Right hindlimb (tissue), 1 donor: ENCODE measurements at places on chromosomes 12 and 14.

DNA sequence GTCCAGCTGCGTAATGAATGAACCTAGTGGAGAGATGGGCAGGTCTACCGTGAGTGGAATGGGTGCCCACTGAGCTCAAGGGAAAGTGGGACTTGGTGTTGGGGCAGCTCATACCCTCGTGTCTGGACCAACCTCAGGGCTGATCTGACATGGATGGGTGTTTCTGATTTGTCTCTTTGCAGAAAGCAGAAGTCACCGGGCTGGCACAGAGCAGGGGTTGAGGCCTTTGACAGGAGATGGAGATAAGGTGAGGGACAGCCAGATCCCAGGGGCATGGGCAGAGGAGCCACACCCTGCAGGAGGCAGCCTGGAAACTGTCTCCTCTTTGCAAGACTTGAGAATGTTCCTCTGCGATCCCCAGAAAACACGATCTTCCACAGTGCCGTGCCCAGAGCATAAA, 20.9 kb upstream of the PPP1CC start:
- no peak for DNase-seq

- DNase-seq: no peak
Observed at GRCh38 chr12:104586351-104586919, 129.7 kb downstream of the CHST11 start.

DNA sequence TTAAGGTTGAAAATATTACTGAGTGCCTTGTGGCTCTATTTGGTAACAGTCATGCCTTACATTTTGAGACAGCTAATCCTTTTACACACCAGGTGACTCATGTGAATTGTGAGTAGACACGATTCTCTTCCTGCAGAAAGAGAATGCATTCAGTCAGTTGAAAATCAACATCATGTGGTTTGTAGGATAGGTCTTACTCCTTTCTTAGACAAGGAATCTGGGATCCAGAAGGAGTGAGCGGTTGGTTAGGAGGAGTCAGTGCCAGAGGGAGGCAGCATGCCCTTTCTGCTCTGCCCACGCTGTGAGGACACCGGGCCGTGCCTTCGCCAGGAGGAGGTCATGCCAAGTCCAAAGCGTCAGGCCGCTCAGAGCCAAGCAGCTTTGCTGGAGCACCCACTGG, 47.6 kb downstream of the TRAF3 start:
- DNase-seq: no peak

GRCh38 chr12:30437044-30437443, 258.6 kb downstream of the IPO8 start:
- no peak for DNase-seq

DNA sequence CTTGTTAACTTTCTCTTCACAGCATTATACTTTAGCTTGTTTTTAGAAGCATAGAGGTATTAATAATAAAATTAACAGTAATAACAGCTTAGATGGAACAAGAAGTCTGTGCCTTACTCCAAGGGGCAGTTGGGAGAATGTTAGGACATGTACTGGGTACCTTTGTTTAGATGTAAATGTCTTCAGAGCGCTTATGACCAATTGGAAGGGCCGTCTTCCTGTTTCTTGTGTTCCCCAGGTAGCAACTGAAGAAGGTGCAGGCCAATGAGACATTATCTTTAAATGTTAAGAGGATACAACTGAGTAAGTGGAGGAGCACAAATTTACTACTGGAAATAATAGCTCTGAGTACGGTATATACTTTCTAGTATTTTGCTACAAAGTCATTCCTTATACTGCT, 180.9 kb upstream of the SYT1 start:
- no peak for DNase-seq

DNA sequence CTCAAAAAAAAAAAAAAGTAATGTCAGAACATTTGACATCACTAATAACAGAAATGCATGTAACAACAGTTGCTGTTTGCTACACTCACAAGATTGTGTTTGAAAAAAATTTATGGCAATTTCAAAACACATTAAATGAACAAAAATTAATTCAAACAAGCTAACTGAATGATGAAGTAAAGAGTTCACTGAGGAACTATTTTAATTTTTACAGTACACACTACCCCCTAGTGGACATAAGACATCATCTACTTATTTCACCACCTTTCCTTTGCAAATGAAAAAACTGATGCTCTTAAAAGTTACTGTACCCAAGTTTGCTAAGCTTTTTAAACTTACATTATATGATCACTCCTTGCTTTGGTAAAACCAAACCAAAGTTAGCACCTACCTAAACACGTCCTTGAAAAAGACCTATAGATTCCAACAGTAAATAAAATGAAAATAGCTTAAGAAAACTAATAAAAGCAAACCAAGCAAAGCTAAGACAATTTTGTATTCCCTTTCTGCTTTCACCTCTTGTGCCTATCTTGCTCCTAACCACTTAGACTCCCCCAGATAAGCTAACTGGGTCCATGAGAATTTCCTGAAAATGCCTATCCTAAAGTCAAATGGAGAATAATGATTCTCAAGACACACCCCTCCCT, 22.2 kb downstream of the UBE2N start:
- no peak for DNase-seq

GRCh38 chr12:119710374-119710964, 42.5 kb downstream of the PRKAB1 start:
- DNase-seq: no peak

DNA sequence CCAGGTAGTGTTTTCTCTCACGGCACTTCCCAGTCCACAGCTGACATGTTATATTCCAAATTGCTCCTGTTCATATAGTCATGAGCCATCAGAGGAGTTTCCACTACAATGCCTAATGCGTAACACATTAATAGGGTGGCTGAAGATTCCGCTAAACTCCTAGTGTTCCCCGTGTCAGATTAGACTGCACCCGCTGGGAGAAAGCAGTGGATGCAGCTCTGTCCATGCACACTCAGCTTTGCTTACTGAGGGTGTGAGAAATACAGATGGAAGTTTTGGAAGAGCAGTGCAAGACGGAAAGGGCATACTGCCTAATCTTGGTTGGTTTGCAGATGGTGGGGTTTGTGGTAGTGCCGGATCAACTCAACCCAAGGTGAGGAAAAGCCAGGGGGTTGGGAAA, 5.6 kb downstream of the PPP1R3E start:
- DNase-seq: no peak

DNA sequence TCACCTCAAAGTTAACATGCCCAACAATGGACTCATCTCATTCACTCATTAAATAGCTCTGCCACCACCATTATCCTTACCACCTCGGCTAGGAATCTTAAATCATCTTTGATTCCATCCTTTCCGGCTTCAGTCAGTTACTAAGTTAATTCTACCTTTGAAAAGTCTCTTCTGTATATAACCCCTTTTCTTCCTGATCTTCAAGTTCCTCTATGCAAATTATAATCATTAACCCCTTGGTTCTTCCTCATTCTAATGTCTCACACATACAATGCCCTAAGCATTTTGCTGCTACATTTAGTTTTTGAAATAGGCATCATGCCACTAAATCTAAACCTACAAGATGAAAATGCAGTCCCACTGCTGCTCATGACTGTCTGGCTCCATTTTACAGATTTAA, 51.6 kb downstream of the ATP2B1 start:
- DNase-seq: no peak

DNA sequence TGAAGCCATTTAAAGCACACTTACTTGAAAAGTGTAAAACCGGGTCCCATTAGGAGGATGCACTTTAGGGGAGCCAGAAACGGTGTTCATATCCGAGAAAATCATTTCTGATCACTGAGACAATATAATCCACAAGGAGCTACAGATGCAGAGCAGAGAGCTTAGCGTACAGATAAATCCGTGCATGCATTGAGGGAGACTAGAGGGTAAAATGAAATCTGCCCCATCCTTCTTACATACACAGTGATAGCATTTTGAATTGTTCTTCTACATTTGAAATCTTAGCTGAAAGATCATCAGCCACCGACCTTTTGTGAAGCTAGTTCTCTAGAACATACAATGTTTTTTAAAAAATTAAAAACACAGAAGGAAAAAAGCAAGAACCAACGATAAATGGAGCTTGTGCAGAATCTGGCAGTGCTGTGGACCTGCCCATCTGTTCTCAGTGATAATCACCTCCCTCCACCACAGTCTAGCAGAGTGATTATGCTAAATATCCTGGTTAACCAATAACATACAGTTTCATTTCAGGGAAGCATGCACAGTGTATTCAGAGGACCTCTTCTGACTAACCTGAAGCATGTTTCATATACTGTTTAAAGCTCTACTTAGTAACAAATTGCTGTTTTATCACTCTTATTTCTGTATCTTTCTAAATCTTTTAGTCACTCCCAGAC, 161.1 kb downstream of the PPFIA2 start:
- DNase-seq: no peak

DNA sequence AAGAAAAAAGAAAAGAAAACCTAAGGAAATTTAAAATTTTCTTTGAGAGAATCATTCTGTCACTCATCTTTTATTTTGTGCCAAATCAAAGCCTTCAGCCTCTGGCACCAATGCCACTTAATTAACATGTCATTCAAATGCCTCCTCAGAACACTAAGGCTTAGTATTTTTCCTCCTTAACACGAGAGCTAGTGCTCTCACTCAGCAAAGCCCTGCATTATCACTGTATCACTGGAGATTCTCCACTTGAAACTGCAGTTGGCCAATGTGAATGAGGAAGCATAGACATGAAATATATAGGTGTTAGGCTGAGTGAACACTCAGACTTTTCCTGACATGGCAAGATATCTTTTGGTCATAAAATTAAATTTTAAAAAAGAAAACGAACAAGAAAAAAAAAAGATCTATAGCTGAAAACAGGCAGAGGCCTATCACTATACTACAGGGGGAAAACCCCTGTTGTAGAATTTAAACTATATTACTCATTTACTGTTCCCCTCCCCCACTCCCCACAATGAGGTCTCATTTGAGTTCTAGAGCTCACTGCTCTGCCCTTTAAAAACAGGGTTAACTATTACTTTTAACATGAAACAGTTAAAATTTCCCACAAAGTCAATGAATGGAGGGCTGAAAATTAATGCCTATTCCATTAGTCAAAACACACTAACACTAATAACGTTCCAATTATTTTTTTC, 5.1 kb downstream of the MBIP start:
- DNase-seq: no peak

- DNase-seq: no peak
Observed at GRCh38 chr12:51056242-51056641, 8.1 kb downstream of the LETMD1 start.

DNA sequence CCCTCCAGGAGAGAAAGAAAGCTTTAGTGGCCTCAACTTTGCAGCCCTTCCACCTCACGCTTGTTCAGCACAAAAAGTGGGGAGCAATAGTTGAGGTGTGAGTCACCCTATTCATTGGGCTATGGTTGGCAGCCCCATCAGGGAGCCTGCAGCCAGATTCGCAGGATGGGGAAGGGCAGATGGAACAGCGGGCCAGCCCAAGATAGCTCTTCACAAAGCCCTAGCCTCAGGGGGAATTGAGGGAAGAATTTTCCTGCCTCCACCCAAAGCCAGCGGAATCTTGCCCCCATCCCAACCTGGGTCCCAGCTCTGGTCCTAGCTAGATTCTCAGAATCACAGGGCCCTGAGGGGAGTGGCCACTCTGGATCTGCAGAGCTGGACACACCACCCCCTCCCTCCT, 3.6 kb upstream of the KRT5 start:
- DNase-seq: no peak

DNA sequence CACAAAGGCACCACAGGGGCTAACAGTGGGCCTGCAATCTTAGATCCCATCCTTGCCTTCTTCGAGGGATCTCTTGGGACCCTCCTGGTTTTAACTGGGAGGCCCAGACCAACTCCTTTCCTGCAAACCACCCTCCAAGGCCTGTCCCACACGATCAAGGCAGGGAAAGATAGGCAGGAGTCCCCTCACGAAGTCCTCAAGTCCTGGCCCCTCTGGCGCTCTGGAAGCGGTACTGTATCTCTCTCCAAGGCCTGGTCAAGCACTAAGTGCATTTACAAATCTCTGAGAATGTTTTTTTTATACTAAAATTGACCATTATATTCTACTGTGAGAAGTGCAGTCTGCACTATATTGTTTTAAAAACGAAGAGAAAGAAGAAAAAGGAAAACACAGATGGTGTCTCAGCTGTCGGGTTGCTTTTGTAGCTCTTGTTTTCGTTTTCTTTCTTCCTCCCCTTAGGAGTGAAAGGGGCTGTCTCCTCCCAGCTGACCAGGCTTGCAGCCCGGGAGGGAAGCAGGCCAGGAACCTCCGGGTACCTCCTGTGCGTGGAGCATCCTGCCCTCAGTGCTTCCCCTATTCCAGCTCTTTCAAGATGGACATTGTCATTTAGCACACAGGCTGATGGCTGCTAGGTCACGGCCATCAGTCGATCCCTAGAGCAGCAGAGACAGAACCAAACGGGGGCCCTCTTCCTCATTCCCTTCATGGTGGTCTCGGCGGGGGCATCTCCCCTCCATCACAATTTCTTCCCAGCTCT, 56.7 kb downstream of the FAM222A start:
- DNase-seq: no peak

DNA sequence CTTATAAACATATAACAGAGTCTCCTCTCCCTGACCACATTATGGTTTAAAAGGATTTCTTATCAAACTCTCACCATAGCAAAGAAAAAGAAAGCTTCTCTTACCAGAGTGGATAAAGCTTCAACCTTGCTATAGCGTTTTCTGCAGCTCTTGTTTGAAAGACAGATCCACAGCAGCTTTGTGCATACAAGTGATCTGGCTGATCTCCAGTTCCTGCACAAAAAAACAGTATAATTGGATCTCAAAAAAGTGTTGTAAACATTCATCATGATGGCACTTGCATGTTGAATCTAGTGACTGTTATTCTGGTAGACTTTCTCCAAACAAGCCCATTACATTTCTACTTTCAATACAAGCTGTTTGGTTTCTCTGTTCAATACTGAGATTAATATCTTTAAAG, 178.9 kb upstream of the MGAT4C start:
- no peak for DNase-seq

DNA sequence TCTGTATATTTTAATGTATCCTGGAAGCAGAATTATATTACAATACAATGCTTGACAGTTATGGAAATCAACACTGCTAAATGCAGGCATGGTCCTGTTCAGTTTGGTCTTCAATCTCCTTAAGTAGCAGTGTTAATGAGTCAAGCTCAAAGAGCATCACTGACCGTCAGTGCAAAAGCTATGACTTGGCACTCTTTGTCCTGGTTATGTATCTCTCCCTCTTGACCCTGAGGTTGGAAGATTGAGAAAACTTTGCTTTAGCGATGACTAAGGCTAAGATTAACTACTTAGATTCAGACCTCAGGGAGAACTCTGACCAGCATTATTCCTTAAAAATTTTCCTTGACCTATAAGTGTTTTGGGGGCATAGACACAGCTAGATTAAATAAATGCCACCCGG, 10.9 kb downstream of the CLEC7A start:
- no peak for DNase-seq

DNA sequence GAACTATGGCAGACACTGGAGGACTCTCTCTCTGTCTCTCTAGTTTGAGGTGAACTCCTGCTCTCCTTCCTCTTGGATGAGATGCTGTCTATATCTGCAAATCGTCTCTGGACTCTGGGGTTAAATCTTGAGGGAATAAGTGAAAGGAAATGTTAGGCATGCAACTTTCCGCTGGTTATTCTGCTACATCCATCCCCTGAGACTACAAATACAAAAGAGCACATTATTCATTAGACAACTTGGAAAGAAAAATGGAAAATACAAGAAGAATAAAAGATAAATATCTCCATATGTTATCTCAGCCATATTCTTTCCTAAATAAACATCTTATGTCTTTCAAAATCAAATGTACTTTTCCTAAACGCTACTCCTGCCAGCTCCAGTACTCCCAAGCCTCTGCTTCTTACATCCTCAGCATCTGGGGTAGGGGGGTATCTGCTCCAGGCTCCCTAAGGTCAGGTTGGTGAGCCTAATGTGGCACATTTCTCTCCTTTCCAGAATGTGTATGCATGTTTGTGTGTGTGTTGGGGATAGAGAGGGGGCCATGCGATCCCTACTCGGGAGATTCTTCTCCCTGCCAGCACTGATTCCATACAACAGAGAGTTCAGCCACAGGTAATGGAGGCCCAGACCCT, 102.9 kb upstream of the FSCB start:
- DNase-seq: peak; percentile 36
